ENCODE measurements at places on chromosomes 11 and 22.

DNA sequence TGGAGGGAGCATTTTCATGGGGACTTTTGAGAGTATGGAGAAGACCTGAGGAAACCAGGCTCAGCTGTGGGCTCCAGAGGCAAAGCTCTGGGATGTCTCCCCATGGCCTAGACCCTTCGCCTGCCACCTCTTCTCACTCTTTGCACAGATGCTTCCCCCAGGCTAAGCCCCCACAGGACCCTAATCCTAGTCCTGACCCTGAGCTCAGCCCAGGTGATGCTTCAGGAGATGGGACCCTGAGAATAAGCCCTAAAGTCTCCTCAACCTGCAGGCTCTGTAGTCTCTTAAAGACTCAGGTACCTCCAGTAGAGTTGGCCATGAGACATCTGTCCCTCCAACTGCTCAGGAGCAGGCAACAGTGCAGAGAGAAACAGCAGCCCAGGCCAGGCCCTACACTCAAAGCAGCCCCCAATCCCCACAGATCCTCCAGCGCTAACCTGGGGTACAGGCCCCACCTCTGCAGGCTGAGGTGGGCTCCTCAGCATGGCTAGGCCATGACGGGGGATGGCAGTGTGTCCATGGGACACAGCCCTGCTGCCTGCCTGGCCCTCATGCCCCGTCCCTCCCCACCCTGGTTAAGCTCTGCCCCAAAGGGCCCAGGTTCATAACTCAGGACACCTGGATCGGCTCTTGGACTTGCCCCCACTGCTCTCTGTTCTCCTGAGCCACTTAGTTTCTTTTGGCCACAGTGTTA is 39.4 kb downstream of the GGTLC2 start:
- DNase-seq = no peak

DNA sequence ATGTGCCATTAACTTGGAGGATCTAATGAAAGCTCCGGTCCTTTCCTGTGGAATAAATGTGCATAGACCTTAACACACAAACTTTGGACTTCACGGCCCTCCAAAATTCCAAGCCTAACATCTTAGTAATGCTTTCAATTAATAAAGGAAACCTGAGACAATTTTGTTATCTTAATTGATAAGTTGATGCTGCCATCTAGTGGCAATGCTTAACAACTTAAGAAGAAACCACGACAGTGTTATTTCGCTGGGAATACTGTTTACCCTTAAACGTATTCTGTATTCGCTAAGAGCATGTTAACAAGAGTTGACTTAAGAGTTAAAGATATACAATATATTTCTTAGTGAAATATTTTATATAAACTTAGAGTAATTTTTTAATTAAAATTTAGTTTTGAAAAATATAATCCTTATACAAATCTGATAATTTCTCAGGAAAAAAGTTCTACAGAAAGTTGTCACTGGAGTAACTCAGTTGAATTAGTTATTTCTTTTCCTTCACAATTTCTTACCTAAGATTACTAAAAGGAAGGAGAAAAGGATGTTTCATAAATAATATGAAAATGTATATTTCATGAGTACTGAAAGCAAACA is 35.0 kb upstream of the OR9G4 start:
- DNase-seq = no peak

GRCh38 chr11:116948391-116948790 is 111.0 kb upstream of the APOA1 start:
- DNase-seq = no peak

DNA sequence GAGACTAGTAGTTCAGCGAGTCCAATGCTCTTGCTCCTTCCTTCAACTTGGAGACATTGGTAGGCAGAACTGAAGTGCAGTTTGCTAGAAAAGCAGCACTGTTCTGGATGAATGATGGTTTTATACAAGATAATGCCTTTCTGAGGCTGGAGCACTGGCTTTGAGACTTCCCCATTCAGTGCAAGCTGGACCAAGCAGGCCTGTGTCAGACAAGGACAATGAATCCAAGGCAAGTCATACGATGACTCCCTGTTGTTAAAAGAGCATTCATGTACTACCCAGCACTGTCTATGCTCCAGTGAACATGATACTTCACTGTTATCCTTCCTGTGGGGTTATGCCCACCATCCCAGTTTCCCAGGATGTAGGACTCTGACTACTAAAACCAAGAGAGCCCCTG is 242.3 kb upstream of the RAG2 start:
- no peak for DNase-seq

DNA sequence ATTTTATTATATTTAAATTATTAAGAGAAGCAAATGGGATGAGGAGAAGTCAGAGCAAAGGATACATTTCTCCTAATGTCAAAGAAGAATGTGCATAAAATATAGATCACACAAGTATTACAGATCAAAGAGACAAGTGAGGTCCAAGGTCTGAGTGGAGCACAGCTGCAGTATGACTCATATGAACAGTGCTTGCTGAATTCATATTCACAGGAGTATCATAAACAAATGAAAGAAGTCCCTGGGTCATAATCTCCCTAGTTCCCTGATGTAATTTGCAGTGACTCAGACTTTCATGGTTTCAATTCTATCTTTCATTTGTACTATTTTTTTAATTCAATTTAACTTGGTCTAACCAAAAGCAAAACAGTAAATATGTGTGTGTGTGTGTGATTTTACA is 499.0 kb upstream of the CCDC179 start:
- DNase-seq = no peak

DNA sequence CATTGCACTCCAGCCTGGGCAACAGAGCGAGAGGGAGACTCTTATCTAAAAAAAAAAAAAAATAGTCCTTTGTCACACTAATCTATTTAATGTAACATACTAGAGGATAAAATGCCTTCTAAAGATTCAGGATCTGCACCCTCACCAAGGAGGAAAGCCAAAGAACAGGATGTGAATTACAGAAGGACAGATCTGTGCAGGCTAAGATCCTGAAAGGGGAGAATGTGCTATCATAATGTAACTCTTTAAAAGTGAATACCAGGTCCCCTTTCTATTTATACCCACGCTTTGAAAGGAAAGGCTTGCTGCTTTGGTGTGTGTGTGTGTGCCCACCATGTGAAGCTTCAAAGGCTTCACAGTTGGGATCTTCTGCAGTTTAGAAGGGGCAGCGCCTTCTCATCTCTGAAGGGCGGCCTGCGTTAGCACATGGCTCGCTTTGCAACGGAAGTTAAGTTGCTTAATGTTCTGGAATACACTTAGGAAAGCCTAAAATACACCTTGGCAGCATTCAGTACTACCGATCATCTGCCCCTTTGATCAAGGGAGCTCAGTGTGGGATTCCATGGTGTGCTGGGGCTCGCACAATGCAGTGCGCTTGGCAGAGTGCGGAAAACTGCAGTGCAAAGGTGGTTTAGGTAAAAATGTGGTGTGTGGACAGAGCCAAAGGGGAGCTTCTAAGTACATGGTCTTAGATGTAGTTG is 6.8 kb downstream of the CECR2 start:
- no peak for DNase-seq

GRCh38 chr11:84800755-84801346 is 826.3 kb downstream of the DLG2 start:
- DNase-seq = no peak

- DNase-seq = peak; percentile 19
Measured at GRCh38 chr11:13210424-13210823, 67.2 kb upstream of the BMAL1 start.

DNA sequence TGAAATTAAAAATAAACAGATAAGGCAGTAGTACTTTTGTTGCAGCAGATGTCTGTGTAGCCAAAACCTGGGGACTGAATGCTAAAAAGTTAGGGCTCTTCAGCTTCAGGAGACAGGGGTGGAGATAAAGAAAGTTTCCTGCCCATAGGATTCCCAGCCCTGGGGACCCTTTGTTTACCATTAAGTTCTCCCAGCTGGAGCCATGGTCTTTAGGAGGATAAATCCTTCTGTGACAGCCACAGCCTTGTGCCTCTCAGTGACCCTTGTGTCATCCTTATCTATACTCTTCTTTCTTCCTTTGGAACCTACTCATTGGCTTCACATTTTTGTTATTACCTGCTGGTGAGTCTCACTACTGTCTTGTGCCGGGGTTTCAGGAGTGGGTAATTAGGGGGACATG is at the start of gene OR51M1:
Gene OR51M1 (plus strand): TSS at position 237 of the 400 bp plus-strand sequence. CDS start 5,587 bp downstream, outside the sequence.
- DNase-seq = no peak

GRCh38 chr11:8060146-8060719 is 20.8 kb upstream of the TUB start:
- no peak for DNase-seq

DNA sequence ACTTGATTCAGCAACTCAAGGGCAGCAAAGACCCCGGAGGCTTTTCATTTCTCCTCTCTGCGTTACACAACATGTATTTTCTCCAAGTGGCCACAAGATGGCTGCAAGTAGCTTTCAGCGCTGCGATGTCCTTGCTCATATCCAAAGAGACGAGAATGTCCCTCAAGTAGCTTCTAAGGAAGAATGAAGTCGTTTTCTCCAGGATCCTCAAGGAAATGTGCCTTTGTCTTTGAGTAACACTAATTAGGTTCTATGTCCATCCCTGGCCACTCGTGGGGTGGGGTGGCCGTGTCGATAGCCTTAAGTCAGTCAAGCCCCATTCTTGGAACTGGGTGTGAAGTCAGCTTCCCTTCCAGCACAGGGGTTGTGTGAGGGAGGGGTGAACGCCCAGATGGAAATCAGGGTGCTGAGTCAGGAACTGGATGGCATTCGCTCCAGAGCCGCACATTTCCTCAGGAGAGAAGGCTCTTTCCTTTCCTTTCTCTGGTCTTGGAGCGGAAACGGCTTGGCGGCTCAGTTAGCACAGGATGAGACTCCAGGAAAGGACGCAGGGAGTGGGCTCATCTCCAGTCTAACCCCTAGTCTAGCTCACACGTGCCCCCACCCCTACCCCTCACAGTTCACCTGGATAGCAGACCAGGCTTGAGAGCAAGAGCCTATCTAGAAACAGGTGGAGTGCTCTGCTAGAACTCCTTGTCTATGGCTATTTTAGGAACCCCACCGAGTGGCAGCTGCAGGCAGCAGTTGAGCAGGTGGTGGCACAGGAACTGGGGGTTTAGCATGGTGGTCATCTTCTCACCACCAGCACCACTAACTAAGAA is 44.3 kb downstream of the NNMT start:
- DNase-seq = peak; percentile 16

DNA sequence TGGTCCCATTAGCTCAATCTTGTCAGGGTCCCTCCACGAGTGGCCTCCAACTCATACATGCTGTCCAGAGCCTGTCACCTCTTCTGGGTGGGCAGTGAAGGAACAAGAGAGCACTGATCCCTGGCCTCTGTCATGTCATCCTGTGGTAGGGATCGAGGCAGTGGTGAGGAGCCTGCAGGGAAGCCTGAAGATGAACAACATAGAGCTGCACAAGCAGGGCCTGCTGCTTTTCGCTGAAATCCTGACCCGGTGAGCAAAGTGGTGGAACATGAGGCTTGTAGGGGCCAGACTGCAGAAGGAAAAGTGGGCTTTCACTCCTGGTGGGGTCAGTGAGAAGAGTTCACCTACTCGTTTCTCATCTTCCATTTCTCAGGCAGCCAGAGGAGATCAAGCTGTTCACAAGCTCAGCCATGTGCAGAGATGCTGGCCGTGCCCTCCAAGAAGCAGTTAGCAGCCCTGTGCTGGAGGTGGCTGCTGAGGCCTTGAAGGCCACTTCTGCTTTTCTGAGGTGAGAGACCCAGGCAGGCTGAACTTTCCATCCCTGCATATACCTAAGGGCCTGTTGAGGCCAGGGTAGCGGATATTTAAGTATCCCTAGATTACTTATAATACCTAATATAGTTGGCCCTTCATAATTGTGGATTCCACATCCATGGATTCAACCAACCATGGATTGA is 32.9 kb downstream of the MEI1 start:
- no peak for DNase-seq

GRCh38 chr11:72012091-72012630 is 13.5 kb downstream of the IL18BP start:
- DNase-seq = no peak

GRCh38 chr22:17472932-17473331 is 90.4 kb upstream of the SLC25A18 start:
- no peak for DNase-seq

GRCh38 chr11:20467487-20468185 is 80.1 kb downstream of the PRMT3 start:
- no peak for DNase-seq

- DNase-seq = no peak
Measured at GRCh38 chr11:62150887-62151736, 27.3 kb downstream of the INCENP start.

GRCh38 chr11:111707039-111707690 is 59.0 kb downstream of the PPP2R1B start:
- no peak for DNase-seq

- no peak for DNase-seq
Measured at GRCh38 chr11:94838027-94838731, 70.0 kb downstream of the AMOTL1 start.

GRCh38 chr22:28019881-28020861 is 101.1 kb upstream of the PITPNB start:
- peak; percentile 75 for DNase-seq
